ENCODE measurements at places on chromosomes 6 and 20. TPM values are rescaled to one million over a fixed set of nuclear protein-coding genes. Genes with fewer than 3 reads are reported as not detected.

- DNase-seq = no peak
These were observed 46.8 kb downstream of the SPATA2 start for GRCh38 chr20:49868538-49868937.

DNA sequence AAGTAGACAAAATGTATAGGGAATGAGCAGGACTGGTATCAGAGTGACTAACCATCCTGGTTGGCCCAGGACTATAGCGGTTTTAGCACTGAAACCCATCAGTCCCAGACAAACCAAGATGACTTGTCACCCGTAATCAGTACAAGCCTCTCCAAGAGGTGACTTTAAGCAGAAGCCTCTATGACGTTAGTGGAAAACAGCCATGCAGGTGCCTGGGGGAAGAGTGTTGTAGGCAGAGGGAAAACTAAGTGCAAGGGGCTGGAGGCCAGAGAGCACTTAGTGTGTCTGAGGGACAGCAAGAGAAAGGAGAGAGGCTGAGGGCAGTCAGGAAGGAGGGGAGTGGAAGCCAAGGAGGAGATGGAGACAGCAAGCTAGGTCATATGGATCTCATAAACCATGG is 2.1 kb downstream of the SGK2 start:
- DNase-seq = no peak

- DNase-seq = peak; percentile 93
These were observed 40.2 kb upstream of the FAM50B start for GRCh38 chr6:3808759-3809514.

- DNase-seq = no peak
These were observed 454.0 kb downstream of the EYS start for GRCh38 chr6:65253041-65253440.

GRCh38 chr6:36970892-36971842 is 14.8 kb downstream of the MTCH1 start:
- DNase-seq = no peak

GRCh38 chr20:63161176-63161651 is 54.7 kb downstream of the YTHDF1 start:
- no peak for DNase-seq

- no peak for DNase-seq
These were observed 145.8 kb downstream of the PACRG start for GRCh38 chr6:162873537-162873936.

DNA sequence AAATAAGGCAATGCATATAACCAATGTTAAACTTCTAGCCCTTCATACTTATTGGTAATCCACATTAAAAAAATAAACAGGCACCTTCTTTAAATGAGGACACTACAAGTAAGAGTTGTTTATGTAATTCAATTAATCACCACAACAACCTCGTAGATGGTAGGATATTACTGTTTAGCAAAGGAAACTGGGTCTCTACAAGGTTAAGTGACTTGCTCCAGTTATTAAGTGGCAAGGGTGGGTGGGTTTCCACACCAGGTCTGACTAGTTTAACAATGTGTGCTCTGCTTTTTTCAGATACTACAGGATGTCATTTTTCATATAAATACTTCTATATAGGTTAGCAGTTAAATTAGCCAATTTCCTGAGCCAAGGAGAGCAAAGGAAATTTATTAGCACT is 129.1 kb downstream of the MAN1A1 start:
- DNase-seq = no peak

DNA sequence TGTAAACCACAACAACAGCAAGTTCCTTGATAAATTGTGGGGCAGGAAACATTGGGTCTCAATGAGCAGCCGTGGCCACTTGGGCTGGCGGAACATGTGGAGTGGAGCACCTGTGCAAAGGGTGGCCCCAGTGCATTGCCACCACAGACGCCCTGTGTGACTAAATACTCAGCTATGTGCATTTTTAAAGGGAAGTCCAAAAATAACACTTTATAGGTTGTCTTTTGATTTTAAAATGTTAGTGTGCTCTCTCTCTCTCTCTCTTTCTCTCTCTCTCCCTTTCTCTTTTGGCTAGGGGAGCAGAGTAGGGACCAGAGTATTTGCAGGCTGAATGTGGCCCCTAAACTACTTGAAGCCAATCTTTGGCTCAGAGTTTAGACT is 236.3 kb downstream of the BCAS1 start:
- DNase-seq = no peak

- peak; percentile 63 for DNase-seq
These were observed 14.8 kb downstream of the TP53RK start for GRCh38 chr20:46674253-46675083.

- no peak for DNase-seq
These were observed 53.7 kb upstream of the PDYN start for GRCh38 chr20:2047456-2048092.

- no peak for DNase-seq
These were observed 2.2 kb downstream of the SLC22A2 start for GRCh38 chr6:160256445-160256844.

- peak; percentile 84 for DNase-seq
These were observed 200.7 kb upstream of the THBS2 start for GRCh38 chr6:169454204-169454871.

GRCh38 chr6:124298730-124299129 is 495.1 kb downstream of the NKAIN2 start:
- no peak for DNase-seq

DNA sequence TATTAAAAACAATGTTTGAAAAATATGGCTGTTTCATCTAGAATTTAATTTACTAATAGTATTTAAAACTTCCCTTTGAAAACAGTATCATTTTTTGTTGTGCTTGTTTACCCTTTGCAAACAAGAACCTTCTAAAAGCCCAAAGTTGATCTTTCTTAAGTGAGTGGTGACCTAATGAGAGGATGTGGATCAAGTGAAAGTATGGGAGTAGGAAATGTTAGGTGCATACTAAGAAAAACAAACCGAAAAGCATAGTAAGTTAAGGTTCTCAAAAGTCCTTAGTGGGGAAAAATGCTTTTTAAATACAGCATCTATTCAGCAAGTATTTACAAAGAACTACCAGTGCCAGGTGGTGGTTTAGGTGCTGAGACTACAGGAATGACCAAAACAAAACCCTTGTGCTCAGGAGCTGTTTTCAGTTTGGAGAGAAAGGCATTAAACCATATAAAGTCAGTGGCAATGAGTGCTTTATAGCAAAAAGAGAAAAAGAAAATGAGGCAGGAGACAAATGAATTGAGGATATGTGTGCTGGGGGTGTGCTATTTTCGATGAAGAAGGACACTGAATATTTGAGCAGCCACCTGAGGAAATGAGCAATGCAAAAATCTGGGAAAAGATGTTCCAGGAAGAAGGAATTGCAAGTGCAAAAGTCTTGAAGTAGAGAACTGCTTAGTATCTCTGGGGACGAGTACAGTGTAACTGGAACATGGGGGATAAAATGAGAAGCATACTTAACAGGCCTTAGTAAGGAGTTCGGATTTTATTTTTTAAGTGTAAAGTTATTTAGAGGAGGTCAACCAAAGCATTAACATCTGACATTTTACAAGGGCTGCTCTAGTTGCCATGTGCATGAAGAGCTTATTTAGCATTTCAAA is 24.0 kb downstream of the RNF146 start:
- no peak for DNase-seq

GRCh38 chr20:8049310-8049709 is 29.7 kb upstream of the TMX4 start:
- no peak for DNase-seq

DNA sequence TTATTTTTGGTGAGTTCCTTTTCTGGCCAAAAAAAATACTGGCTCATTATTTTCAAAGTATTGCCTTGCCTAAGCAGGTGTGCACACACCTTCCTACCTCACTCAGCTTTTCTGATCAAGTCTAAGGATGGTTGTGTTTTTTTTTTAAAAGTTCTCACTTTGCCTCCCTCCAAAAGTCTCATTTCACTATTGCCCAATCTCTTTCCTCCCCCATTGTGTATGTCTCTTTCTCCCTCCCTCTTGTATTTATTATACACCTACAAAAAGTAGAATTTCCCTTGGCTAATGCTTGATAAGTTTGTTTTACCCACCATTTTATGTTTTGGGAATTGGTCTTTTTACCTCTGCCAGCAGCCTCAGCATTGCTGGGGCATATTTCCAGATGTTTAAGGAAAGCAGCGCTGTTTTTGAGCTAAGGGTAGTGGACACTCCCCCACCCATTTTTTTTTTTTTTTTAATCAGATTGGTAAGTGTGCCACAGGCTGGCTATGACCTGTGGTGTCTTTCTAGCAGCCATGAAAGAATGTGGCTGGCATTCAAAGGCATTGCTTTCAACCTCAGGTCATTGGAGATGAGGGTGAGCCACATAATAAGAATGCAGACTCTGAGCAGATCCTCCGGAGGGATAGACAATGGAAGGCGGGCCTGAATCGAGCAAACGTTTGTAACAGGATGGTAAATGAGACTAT is 668.6 kb downstream of the UTRN start:
- no peak for DNase-seq

DNA sequence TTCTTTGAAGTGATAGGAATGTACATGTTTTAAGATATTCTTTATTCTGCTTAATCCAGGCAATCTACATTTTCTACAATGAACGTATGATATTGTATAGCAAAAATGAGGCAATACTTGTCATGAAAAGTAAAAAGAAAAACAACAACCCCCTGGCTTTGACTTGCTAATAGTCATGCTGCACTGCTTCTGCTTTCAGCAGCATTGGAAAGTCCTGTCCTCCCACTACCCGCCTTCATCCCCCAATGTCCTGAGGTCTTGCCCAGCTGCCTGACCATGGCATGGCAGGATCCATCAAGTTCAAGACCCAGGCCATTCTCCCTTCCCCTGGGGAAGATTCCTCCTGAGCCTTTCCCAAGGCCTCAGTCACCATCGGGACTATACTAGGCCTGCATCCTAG is 156.5 kb downstream of the SH3BGRL2 start:
- no peak for DNase-seq

DNA sequence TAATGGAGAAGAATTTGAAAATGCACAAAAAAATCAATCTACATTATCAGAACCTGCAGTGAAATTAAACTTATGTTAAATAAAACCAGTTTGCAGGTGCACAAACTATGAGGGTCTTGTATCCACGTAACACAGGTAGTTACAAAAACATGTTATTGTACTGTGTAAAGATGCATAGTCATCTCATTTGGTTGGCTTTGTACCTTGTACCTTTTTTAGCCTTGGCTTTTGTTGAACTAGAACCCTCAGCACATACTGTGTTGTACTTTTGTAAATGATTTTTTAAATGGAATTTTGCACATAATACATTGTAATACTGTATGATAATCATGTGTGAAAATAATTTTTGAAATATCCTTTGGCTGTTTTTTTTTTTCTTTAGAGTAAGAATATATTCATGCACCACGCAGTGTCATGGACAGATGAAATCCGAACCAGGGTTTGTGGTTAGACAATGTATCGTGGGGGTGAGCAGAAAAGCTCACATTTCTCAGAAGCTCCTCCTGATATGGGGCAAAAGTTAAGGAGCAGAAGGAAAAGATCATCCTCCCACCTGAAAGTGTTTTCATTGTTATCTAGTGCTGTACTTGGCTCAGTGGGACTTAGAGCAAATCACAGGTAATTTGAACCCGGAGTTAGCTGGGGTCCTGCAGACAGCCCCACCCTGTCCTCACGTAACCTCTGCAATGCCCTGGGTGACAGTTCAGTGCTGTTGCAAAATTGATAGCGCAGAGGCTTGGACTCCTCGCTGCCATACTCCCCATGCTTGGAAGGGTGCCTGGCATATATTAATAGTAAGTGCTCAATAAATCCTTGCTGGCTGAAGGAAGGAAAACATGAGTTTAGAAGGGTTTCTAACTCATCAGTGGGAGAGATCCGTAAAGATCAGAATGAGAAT is 14.8 kb upstream of the NAA20 start:
- DNase-seq = no peak

DNA sequence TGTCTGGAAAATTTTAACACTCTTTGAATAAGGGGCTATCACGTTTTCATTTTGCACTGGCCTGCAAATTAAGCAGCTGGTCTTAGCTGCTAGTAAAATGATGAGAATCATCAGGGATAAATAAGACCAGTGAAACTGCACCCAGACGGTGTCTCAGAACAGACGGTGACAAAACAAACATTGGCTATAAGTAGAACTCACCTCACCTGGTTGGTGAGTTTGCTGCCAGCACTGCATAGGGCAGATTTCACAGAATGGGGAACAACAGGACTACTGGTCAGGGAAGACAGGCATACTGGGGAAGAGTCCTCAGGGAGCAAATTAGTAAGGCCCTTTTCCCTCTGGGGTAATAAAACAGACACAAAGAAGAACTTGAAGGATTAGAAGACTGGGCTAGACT is 175.9 kb upstream of the CITED2 start:
- no peak for DNase-seq

DNA sequence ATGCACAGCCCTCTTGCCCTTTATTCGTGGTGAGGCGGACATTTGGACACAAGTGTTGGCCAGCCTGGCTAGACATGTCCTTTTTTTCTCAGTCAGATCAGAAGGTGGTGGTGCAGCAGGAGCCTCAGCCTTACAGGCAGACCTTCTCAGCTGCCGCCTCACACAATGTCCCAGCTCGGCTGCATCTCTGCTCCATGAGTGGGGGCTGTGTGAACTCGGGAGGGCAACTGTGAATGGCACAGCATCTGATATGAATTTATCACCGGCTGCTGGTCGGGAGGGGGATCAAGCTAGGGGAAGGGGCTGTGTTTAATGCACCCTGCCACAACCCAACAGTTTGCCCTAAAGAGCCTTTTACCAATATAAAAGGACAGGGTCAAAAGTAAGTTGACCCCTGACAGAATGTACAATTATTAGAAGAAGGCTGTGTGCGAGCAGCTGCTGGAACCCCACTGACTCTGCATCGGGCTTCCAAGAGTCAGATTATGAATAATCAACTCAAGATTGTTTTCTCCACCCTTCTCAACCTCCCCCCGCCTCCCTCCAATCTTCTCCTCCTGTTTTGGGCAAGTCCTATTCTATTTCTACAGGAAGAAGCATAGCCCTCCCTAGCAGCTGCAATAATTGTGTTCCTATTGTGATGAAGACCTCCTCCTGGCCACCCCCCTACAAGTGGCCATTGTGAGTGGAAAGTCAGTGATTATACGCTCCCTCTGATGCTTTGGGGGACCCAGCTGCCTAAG is 245.2 kb downstream of the PKHD1 start:
- no peak for DNase-seq

DNA sequence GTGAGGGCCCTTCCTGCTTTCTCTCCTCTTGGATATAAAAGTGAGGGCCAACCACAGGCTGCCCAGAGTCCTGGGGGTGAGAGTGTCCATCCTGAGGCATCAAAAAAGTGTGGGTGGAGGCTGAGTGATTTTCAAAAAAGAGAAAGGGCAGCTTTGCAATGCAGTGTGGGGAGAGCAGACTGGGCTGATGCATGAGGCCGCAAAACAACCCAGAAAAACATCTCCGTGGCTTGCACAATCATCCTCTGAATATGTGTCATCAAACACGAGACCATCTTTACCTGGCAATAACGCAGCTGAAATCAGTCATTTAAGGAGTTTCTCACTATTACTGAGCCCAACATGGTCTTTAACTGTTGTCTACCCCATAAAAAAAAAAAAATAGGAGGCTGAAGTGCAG is 191.2 kb upstream of the SOX4 start:
- no peak for DNase-seq

- DNase-seq = no peak
These were observed 46.8 kb upstream of the SLCO4A1 start for GRCh38 chr20:62595491-62595890.

The RARS2 gene
- total RNA-seq = 19.8 TPM

The SENP6 gene
- 55.4 TPM for total RNA-seq

The STMN3 gene
- 11.6 TPM for total RNA-seq

The NKX2-2 gene
- not detected for total RNA-seq

The PTCRA gene
- total RNA-seq = not detected

The TREM1 gene
- not detected for total RNA-seq

The SNAP91 gene
- total RNA-seq = not detected

The ISM1 gene
- total RNA-seq = 22.4 TPM

The NSFL1C gene
- total RNA-seq = 61.6 TPM

Measured in lower leg skin (tissue), 4 donors.